ENCODE measurements at places on chromosomes 13 and 19.

GRCh38 chr13:50158385-50159165 is 143.3 kb downstream of the KCNRG start:
- DNase-seq = no peak

DNA sequence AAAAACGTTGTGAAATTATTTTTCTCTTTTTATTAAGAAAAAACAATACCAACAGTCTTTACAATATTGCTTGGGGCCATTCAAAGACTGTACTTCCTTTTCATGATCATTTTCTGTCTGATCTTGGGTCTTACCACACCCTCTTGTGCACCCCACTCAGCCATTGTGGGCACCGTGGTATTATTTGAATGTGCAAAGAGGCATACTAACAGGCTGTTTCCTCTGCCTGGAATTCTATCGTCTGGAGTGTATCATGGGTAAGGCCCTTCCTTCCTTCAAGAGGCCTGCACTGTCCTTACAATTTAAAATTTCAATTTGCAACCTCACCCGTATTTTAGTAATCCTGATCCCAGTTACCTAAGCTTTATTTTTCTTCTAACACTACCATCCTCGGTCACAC is 76.5 kb downstream of the FGF14 start:
- DNase-seq = no peak

DNA sequence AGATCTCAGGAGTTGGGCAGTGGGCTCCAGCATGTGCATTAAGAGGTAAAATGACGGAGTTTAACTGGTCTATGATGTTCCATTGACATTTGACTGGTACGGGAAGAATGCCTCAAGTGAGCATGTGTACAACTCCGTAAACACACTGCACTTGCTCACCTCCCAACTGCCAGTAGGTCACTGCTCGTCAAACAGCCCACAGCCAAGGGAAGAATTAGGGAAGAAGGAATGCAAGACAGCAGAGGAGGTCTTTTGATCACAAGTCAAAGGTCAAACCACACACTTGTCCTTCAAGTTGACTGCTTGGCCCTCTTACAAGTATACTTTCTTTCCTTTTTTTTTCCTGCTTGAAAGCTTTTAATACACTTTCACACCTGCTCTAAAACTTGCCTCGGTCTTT is 236.7 kb downstream of the B3GLCT start:
- DNase-seq = no peak

DNA sequence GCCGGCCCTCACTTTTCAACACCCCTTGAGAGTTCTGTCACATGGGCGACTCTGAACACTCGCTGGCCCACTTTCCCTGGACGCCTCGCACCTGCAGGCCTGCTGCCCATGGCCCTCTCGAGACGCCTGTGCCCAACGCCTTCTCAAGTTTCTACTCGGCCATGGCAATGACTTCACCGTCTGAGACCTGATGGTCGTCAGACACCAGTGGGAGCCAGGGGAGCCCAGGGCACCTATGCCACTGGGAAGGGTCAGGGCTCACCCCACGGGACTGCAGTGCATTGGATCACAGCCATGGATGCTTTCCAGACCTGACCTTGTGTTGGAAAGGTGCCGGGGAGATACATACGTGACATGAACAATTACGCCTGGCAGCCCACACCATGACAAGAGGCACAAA is 60.1 kb downstream of the KLF2 start:
- no peak for DNase-seq

- DNase-seq = no peak
Observed at GRCh38 chr19:40217027-40217810, 965 bp downstream of the TTC9B start.

DNA sequence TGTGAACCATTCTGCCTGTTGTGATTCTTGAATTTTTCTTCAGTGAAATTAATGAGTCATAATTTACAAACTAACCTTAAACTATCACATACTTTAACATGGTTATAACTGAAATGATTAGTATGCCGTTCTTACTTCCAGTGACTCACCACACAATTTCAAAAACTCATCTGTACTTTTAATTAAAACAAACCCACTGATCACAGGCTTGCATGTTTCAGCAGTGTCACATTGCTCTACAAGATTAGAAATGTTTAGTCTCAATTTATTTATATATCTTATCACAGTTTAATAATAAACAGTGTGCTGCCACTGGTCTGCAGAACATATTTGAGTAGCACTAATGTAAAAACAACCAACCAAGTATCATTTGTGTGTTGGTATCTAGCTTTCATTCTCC is 2227.9 kb upstream of the PCDH20 start:
- no peak for DNase-seq

- DNase-seq = no peak
Observed at GRCh38 chr13:99211421-99212035, 10.9 kb downstream of the UBAC2 start.

- peak; percentile 71 for DNase-seq
Observed at GRCh38 chr19:49847731-49848696, 2.9 kb upstream of the PTOV1 start.

GRCh38 chr13:84263354-84264069 is 381.2 kb upstream of the SLITRK1 start:
- no peak for DNase-seq

GRCh38 chr13:41775251-41775650 is 185.7 kb downstream of the VWA8 start:
- no peak for DNase-seq

DNA sequence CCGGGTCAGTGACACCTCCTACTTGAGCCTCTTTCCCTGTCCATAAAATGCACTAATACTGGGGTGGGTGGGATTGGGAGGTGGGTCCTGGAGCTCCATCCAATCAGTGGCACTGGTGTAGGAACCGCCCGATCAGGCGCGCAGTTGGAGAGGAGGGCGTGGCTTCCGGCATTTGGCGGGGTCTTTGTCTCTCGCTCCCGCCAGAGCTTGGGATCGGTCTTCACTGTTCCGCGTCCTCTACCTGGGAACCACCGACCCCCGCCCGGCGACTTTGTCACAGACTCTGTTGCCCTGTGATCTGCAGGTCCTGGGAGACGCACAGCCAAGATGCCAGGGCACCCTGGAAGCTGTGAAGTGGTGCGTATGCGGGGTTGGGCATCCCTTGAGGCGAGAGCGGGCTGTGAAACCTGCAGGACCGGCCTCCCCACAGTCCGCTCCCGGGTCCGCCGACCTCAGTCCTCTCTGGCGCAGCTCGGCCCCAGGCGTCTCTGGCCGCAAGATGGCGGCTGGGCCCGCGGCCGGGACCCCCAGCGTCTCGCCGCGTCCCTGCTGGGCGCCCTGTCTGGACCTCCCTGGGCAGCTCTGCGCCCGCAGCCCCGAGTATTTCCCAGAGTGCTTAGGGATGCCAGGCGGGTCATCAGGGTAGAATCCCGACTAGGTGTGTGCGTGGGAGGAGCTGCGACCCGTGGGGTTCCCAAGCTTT is 41.6 kb upstream of the ZNF730 start:
- DNase-seq = peak; percentile 13

Data from stromal cell of bone marrow (primary cell).